CD8-positive, alpha-beta memory T cell (primary cell): ENCODE measurements at places on chromosomes 12 and 14. TPM values are rescaled to one million over a fixed set of nuclear protein-coding genes. Genes with fewer than 3 reads are reported as not detected.

DNA sequence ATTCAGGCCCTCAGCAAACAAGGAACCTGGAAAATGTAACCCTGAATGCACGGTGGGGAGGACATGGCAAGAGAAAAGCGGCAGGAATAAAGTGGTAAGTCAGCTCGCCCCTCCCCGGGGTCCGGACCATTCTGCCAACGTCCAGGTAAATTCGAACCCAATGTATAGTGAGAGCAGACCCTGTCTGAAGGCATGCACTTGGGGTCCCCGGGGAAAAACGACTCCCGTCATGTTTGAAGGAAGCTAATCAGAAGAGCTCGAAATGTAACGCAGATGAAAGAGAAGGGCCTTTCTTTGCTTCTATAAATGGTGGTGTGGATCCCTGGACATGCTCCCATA, 193 bp downstream of the ACACB start:
- H3K36me3 ChIP-seq, result no peaks in the 10 kb centered on the region
- no peaks in the 10 kb centered on the region for H3K4me1 ChIP-seq
- no peak overlapping the region for H3K27ac ChIP-seq
- no peaks in the 10 kb centered on the region for H3K27me3 ChIP-seq

DNA sequence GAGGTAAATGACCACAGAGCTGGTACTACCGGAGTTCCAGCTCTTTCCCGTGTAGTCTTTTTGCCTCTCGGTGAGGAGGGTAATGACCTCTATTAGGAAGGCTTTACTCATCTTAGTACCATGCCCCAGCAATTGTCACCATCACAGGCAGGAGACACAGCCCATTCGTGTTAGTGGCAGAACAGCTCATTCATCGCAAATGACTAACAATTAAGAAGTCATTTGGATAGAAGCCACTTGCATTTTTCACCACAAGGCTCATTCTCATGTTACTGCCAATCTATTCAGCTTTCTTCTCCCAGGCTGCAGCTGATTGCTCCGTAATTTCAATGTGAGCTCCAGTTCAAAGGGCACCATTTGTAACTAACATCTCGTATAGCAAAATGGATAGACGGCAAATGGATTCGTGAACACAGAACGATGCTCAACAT, 718.8 kb upstream of the TMEM132C start:
- H3K4me1 ChIP-seq, result no peaks in the 10 kb centered on the region
- no peaks in the 10 kb centered on the region for H3K36me3 ChIP-seq
- H3K27ac ChIP-seq, result no peak overlapping the region

- DNase-seq, result no peak
- H3K27me3 ChIP-seq, result no peaks in the 10 kb centered on the region
- H3K4me3 ChIP-seq, result no peak overlapping the region
- H3K36me3 ChIP-seq, result no peaks in the 10 kb centered on the region
Observed at GRCh38 chr12:2363836-2364609, 311.2 kb downstream of the CACNA1C start.

DNA sequence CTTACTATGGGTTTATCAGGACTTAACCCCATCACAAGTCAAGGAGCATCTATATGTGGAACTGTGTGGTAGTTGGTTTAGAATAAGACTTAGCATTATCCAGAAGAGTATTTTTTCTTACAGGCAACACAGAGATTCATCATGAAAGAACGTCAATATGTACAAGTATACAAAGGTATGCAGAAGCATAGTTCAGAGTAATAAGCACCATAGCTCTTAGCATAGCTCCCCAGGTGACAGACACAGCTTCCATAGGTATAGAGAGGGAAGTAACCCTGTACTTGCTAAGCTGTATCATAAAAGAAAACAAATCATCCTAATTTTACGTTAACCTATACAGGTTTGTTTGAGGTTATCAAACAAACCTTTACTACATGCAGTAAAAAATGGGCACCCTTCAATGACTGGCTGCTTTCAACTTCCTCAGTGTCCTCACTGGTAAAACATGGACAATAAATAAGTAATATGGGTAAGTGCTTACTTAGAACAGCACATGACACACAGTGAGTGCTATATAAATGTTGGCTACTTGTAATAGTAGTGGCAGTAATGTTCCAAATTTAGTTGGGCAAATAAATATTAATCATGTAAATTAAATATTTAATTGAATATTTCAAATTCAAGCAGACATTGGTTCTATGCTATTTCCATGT, 50.9 kb downstream of the PTPN21 start:
- DNase-seq, result no peak
- no peak overlapping the region for H3K27ac ChIP-seq
- H3K4me1 ChIP-seq, result no peaks in the 10 kb centered on the region
- no peaks in the 10 kb centered on the region for H3K36me3 ChIP-seq
- H3K27me3 ChIP-seq, result no peaks in the 10 kb centered on the region

GRCh38 chr12:6699259-6699988, 1.2 kb downstream of the PIANP start:
- DNase-seq, result no peak
- H3K4me1 ChIP-seq, result peaks cover 5% of the 10 kb centered on the region
- H3K27me3 ChIP-seq, result peaks cover 26% of the 10 kb centered on the region
- no peak overlapping the region for H3K4me3 ChIP-seq
- no peaks in the 10 kb centered on the region for H3K36me3 ChIP-seq
- no peak overlapping the region for H3K27ac ChIP-seq

DNA sequence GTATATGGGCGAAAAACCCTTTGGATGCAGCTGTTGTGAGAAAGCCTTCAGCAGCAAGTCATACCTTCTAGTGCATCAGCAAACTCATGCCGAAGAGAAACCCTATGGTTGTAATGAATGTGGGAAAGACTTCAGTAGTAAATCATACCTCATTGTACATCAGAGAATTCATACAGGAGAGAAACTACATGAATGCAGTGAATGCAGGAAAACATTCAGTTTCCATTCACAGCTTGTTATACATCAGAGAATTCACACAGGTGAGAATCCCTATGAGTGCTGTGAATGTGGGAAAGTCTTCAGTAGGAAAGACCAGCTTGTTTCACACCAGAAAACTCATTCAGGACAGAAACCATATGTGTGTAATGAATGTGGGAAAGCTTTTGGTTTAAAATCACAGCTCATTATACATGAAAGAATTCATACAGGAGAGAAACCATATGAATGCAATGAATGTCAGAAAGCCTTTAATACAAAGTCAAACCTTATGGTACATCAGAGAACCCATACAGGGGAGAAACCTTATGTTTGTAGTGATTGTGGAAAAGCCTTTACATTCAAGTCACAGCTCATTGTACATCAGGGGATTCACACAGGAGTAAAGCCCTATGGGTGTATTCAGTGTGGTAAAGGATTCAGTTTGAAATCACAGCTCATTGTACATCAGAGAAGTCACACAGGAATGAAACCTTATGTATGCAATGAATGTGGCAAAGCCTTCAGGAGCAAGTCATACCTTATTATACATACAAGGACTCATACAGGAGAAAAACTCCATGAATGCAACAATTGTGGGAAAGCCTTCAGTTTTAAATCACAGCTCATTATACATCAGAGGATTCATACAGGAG, 21.4 kb downstream of the ZNF268 start:
- H3K36me3 ChIP-seq, result peaks cover 35% of the 10 kb centered on the region
- H3K27ac ChIP-seq, result no peak overlapping the region
- no peaks in the 10 kb centered on the region for H3K27me3 ChIP-seq
- H3K4me1 ChIP-seq, result no peaks in the 10 kb centered on the region
- no peak for DNase-seq

- no peaks in the 10 kb centered on the region for H3K27me3 ChIP-seq
- H3K36me3 ChIP-seq, result no peaks in the 10 kb centered on the region
- H3K27ac ChIP-seq, result no peak overlapping the region
Observed at GRCh38 chr12:14314801-14315200, 50.7 kb upstream of the ATF7IP start.

- peaks cover 69% of the 10 kb centered on the region for H3K4me1 ChIP-seq
- H3K27ac ChIP-seq, result no peak overlapping the region
- no peak overlapping the region for H3K4me3 ChIP-seq
Observed at GRCh38 chr14:24329736-24330135, 5.1 kb downstream of the ADCY4 start.

ACACB gene
- 7.9 TPM for total RNA-seq

ANG gene
- total RNA-seq, result 0.58 TPM

NOS1 gene
- total RNA-seq, result not detected

KLRC4 gene
- total RNA-seq, result 16.2 TPM
